ENCODE measurements at places on chromosomes 6 and 20.

DNA sequence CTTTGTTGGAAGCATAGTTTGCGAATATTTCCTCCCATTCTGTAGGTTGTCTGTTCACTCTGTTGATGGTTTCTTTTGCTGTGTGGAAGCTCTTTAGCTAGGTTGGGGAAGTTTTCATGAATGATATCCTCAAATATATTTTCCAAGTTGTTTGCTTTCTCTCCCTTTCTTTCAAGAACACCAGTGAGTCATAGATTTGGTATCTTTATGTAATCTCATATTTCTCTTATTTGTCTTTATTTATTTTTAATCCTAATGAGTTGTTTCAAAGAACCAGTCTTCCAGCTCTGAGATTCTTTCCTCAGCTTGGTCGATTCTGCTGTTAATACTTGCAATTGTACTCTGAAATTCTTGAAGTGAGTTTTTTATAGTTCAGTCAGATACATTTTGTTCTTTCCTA, 628.0 kb upstream of the ID4 start:
- no peak for DNase-seq

GRCh38 chr6:134425513-134425912, 107.6 kb upstream of the SGK1 start:
- DNase-seq = no peak

DNA sequence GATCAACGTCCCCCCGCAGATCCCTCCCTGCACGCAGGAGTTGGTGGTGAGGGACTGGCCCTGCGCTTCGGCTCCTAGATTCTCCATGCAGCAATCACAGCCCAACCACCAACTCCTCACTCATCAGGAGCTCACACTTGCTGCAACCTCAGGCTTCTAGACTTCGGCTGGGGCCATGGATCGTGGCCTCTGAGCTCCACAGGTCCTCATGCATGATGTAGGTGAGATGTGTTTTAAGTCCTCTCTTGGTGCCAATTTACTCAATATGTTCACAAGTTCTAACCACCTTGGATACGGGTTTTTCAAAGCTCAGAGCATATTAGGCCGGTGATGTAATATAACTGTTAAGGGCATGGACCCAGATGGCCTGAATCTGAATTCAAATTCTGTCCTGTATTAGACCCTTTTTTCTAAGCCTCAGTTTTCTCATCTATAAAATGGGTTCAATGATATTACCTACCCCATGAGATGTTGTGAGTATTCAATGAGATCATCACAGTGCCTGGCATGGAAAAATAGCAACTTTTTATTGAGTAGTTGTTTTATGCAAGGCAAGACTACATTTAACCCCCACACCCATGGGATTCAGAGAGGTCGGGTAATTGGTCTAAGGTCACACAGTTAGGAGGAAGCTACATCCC, 31.0 kb downstream of the SUN5 start:
- no peak for DNase-seq

- DNase-seq = no peak
These were observed 368.9 kb upstream of the JARID2 start for GRCh38 chr6:14876778-14877613.

- no peak for DNase-seq
These were observed 125.0 kb downstream of the FYN start for GRCh38 chr6:111748231-111748647.

- no peak for DNase-seq
These were observed 69.4 kb upstream of the PRL start for GRCh38 chr6:22366214-22366613.

GRCh38 chr6:23420659-23421350, 705.2 kb upstream of the NRSN1 start:
- DNase-seq = no peak

DNA sequence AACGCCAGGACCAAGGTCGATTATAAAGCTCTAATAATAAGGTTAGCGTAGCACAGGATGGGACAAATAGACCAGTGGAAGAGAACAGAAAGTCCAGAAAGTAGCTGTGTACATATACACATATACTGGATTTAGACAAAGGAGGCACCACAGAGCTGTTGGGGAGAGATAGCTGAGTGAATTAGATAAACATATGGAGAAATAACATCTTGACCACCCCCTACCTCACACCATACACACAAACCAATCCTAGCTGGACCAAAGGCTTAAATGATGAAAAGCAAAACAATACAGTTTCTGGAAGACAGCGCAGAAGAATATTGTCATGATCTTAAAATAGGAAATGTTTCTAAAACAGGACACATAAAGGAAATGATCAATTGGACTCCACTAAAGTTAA, 112.9 kb downstream of the PXDC1 start:
- DNase-seq = no peak

GRCh38 chr6:85385636-85386315, 64.1 kb upstream of the NT5E start:
- DNase-seq = no peak

DNA sequence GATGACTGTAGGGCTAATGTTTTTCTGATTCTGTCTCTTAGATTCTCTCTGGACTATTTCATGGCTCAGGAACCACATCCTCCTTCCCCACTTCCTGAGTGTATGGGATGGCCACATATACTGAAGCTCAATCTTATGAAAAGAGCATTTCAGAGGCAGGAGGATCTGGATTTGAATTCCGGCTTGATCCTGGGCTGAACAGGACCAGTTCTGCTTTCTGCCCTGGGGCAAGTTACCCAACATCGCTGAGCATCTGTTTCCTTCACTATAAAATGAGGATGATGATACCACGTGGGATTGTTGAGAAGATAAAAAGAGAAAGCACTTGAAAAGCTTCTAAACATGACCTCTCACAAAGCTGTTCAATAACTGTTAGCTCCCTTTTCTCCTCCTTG, 168.4 kb upstream of the TNFAIP3 start:
- no peak for DNase-seq

GRCh38 chr20:63578224-63579016, 4.4 kb upstream of the HELZ2 start:
- DNase-seq = no peak

Data from stimulated activated CD4-positive, alpha-beta T cell treated with anti-CD3 and anti-CD28 coated beads, Interleukin-4, amount 100 ng/mL, for 4 hours (primary cell).